Natural killer cell (primary cell): ENCODE measurements at places on chromosomes 5 and 9. TPM values are rescaled to one million over a fixed set of nuclear protein-coding genes. Genes with fewer than 3 reads are reported as not detected.

- DNase-seq = no peak
Observed at GRCh38 chr5:156380848-156381247, 53.9 kb downstream of the SGCD start.

DNA sequence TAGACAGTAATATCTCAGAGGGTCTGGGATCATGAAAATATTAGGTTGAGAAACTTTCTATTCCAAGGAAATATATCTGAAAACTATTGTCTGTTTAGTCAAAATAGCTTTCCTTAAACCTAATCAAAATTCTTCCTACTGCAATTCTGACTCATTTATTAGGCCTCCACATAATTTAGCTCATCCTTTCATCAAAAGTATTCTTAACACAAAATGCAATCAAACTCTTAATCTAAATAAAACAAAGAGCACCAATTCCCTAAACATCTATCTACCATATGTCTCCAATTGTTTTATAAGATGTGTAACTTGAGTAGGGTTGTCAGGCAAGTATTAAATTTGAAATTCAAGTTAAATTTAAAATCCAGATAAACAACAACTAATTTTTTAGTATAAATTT lies 142.1 kb downstream of the PLK2 start:
- no peak for DNase-seq

DNA sequence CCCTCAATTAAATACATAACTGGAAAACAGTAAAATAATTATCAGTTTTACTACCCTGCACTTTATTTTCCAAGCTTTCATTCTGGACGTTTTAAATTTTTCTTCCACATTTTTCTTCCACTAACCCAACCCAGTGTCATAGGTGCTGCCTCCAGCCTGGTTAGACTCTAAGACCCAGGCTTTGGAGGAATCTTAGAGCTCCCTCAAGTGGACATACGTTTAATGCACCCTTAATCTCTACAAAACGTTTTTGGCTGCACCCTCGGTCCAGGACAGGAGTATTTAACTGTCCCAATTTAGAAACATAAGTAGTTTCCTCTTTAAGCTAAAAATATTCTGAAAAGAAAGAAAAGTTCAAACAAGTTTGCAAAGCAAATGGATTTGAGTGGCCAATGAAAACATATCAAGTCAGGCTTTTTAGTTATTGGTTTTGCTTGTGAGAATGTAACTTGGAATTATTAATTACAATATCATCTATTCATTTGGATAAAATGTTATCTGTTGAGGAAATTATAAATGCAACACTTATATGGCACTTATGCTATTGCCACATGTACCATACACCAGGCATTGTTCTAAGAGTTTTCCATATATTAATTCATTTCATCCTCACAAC lies 38.9 kb downstream of the CDH6 start:
- DNase-seq = no peak

DNA sequence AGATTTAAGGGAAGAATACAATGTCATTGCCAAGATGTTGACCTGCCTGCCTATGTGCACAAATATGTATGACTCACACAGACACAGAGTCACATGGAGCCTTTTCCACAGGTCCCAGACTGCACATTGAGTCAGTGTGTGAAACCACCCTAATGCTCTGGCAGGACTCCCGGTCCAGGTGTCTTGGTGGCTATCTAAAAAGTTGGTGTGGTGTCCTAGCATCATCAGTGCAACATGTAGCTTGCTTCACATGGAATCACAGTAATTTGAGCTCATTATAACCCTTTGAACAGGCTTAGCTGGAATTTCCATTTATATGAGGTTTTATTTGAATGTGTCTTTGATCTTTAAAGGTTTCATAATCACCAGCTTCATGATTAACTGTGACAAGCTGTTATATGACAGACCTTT lies 10.7 kb downstream of the IFNA5 start:
- DNase-seq = no peak

DNA sequence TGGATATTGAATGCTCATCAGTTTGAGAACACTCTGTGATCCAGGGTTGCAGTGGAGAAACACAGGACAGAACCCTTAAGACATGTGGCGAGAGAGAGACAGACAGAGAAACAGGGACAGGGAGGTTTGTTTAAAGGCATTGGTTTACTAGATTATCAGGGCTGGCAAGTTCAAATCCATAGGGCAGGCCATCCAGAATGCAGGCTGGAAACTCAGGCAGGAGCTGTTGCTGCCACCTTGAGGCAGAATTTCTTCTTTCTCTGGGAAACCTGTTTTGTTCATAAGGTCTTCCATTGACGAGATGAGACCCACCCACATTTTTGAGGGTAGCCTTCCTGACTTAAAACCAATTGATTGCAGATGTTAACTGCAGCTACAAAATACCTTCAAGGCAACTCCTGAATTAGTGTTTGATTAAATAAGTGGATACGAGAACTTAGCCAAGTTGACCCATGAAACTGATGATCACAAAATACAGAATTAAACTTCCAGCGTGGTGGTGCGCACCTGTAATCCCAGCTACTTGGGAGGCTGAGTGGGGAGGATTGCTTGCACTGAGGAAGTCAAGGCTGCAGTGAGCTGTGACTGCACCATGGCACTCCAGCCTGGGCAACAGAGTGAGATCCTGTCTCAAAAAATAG lies 55.9 kb downstream of the NSUN2 start:
- peak; percentile 38 for DNase-seq

DNA sequence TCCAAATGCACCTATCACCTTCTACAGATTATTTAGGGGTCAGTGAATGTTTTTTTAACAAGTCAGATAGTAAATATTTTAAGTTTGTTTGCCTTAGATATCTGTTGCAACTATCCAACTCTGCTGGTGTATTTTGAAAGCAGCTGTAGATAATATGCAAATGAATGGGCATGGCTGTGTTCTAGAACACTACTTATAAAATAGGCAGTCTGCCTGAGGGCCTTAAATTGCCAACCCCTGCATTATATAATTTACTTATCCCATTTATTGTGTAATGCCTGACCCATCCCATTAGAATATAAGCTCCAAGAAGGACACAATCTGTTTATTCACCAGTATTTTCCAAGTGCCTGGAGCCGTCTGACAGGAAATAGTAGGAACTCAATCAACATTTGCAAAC lies 149.0 kb downstream of the TTC39B start:
- DNase-seq = no peak

DNA sequence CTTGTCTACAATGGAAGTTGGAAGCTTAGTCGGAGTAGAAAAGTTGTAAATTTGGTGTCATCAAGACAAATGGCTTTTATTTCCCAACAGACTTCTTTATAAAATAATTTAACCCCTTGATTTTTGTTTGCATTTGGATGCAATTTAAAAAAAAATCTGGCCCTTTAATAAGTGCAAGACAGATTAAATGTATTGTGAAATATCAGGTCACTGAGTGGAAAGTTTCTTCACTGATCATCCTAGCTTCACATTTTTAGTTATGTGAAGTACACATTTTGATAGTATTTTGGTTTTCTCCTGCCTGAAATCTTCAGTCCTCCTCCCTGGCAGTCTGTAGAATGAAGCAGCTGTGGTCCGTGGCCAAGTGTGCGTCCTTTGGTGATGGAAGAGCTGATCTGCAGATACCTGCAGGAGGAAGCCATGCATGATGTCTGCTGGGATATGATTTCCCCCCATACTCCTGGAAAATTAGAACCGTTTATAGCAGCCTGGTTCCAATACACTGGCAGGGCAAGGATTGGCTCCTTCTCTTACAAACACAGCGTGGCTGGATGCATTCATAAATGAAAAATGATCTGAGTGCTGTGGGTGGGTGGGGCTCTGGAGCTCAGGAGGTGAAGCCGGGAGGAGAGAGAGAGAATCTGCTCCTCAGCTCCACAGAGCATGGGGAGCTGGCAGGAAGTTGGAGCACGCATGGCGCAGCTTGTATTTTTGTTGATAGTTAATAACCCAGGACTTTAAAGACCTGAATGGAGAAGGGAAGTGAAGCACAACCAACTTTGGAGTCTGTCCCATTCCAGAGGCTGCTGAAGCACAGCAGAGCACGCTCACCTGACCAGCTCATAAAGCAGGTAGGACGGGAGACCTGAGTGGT lies 238.4 kb downstream of the GOLPH3 start:
- DNase-seq = no peak

DNA sequence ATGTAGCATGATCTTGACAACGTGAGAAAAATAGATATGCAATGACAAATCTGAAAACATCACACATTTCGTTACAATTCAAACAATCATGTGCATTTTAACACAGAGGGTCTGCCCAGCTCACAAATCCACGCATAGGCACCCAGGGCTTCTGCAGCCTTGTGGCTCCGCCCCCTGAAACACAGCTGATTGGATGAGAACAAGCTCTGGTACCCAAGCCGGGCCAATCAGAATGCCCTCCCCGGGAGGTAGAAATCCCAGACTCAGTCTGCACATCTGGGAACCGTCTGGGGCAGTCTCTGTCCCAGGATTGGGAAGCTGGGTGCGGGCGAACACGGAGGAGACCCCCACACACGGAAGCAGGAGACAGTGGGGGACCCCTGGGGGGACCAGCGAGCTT lies 137.5 kb downstream of the GAPVD1 start:
- no peak for DNase-seq

DNA sequence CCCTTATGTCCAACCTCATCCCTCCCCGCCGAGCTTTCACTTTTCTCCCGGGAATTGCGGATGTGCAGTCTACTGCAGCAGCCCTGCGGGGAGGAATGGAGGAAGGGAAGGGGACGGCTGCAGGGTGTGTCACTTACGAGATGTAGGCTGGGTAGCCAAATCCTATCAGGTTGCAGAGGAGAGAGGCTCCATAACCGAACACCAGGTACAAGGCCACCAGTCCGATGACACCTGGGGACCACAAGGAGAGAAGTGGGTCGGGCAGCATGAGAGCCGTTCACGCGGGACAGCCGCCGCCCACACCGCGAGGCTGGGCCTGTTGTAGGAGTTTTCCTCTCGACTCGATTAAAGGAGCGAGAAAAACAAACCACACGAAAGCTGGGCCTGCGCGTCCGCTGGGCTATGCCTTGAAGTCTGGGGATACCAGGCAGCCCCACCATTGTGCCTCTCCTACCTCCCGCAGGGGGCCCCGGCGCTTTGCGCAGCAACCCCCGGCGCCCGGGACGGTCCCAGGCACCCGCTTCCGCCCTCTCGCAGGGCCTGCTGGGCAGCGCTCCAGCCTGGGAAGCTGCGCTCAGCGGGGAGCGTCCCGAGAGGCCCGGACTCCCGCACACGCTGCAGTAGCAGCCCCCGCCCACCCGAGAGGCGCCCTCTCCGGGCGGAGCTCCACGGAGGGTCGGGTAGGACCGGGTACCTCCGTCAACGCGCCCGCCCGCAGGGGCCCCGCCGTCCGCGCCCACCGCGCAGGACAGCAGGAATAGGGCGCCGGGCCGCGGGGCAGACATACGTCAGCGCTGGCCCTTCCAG lies 798 bp downstream of the REEP5 start:
- peak; percentile 73 for DNase-seq

DNA sequence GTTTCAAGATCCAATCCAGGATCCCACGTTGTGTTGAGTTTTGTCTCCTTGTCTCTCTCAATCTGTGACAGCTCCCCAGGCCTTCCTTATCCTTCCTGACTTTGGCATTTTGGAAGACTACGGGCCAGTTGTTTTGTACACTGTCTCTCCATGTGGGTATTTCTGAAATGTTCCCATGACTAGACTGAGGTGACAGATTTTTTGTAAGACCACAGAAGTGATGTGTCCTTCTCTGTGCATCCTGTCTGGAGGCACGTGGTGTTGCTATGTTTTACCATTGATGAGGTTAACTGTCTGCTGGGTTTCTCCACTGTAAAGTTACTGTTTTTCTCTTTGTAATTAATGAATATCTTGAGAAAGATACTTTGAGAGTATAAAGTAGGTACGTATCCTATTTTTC lies 15.7 kb upstream of the PDZD2 start:
- no peak for DNase-seq

- DNase-seq = no peak
Observed at GRCh38 chr5:137287569-137287968, 211.6 kb downstream of the SPOCK1 start.

- no peak for DNase-seq
Observed at GRCh38 chr5:61806491-61807020, 474.5 kb downstream of the ZSWIM6 start.

DNA sequence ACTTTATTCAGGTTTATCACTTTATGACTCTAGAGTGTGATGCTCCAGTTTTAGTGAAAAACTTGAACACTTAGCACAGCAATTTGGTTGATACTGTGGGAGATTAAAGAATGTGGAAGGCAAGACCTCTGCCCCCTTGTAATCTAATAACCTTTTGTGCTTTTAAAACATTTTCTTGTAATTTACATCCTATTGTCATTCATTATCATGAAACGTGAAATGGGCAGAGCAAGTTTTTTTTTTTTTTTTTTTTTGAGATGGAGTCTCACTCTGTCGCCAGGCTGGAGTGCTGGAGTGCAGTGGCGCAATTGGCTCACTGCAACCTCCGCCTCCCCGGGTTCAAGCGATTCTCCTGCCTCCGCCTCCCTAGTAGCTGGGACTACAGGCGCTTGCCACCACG lies 1.8 kb downstream of the PAIP2 start:
- DNase-seq = no peak

GRCh38 chr5:81161012-81161601 lies 72.0 kb upstream of the CKMT2 start:
- no peak for DNase-seq

GRCh38 chr9:130208600-130209347 lies 36.6 kb downstream of the NCS1 start:
- no peak for DNase-seq

GRCh38 chr5:73171495-73171894 lies 1.5 kb upstream of the TMEM174 start:
- no peak for DNase-seq

Gene CKMT2
- not detected for total RNA-seq

Gene SGCD
- total RNA-seq = 2.0 TPM

Gene RCL1
- total RNA-seq = 26.3 TPM

Gene TOR4A
- 24.6 TPM for total RNA-seq

Gene MPDZ
- not detected for total RNA-seq

Gene MAST4
- total RNA-seq = 12.7 TPM

Gene IFNB1
- total RNA-seq = not detected

Gene RAD17
- total RNA-seq = 24.6 TPM

Gene SNCAIP
- 0.73 TPM for total RNA-seq

Gene PLPP7
- total RNA-seq = 0.28 TPM

Gene NACC2
- total RNA-seq = 21.6 TPM
